ENCODE measurements at places on chromosomes 1 and 21. TPM values are rescaled to one million over a fixed set of nuclear protein-coding genes. Genes with fewer than 3 reads are reported as not detected.

GRCh38 chr1:232038706-232039677 lies 412.4 kb downstream of the DISC1 start:
- no peak for DNase-seq

- DNase-seq, result no peak
These were observed 8.3 kb downstream of the SHISA4 start for GRCh38 chr1:201896951-201897391.

Gene DRAXIN
- under 0.01 TPM for total RNA-seq

Gene CATSPER4
- not detected for total RNA-seq

Measured in breast epithelium (tissue), 4 donors.